Activated CD8-positive, alpha-beta memory T cell treated with anti-CD3 and anti-CD28 coated beads, Interleukin-2, amount 50 U/mL, for 48 hours (primary cell): ENCODE measurements at places on chromosomes 1 and 21.
A peak's percentile ranks its signal among the peaks of the same experiment; 100 is the strongest.

DNA sequence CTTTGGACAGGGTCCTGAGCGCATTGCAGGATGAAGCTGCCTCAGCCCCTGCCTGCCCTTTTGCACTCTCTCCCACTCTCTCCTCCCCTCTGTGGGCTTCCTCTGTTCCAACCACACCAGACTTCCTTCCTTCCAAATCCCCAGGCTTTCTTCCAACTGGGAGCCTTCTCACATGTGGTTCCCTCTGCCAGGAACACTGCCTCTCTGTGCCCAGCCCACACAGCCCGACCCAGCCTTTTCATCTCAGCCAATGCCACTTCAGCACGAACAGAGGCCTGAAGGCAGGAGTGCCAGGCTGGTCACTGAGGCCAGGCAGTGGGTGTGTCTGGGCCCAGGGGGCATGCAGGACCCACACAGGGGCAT is 5.9 kb downstream of the SELENON start:
- DNase-seq, result no peak

DNA sequence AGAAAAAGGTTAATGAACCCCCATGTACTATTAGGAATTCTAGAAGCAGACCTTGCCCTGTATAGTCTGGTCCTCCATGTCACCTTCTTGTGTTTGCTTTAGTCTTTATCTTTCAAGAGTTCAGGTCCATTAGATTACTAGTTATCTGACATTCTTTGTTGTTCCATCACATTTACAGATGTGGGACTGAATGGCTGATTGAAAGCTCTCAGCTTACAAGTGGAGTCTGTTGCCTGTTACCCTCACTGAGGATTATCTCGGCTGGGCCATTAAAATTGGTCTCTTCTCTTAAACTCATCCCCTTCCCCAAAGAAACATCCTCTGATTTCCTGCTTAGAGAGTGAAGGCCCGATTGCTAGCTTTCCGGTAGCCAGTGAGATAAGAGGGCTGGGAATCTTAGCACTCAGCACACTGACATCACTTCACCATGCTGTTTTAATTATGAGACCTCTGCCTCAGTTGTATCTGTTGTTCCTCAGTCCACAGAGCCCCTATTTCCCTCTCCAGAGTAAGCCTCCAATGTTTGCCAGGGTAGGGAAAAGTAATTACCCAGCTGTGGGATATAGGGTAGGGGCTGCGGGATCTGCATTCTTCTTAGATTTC is 76.8 kb downstream of the LPGAT1 start:
- no peak for DNase-seq

- peak; percentile 20 for DNase-seq
Observed at GRCh38 chr21:46199436-46200373, 15.4 kb upstream of the SPATC1L start.

GRCh38 chr1:183166454-183166853 is 19.6 kb upstream of the LAMC2 start:
- no peak for DNase-seq

- no peak for DNase-seq
Observed at GRCh38 chr1:2151252-2151651, 43.3 kb downstream of the FAAP20 start.

DNA sequence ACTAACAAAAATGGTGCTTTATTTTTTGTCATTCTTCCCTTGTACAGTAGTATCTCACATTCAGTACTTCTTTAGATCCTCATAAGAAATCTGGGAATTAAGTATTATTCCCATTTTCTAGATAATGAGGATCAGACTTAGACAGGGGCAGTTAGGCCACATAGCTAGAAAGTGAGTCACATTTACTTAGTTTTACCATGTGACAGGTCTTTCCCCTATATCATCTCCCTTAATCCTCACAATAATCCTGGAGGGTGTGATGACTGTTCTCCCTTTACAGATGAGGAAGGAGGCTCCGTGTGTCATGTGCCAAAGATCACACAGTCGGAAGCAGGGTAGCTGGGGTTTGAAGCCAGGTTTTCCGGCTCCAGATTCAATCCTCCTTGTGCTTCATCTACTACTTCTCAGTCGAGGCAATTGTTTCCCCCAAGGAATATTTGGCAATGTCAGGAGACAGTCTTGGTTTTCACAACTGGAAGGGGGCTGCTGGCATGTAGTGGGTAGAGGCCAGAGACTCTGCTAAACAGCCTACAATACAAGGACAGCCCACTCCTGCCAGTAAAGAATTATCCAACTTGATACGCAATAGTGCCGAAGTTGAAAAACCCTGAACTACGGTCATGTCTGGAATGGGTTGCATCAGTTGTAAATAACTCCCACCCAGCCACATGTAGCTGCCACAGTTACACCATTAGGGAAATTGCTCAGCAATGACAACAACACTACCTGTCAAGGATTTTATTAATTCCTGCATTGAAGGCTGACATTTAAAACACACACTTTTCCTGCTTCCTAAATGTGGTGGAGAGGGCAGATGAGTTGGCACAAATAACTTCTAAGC is 54.5 kb downstream of the C8B start:
- DNase-seq, result no peak

- DNase-seq, result no peak
Observed at GRCh38 chr1:51058858-51059257, 43.2 kb upstream of the C1orf185 start.

GRCh38 chr1:158146739-158147138 is 34.0 kb upstream of the CD1D start:
- DNase-seq, result no peak

DNA sequence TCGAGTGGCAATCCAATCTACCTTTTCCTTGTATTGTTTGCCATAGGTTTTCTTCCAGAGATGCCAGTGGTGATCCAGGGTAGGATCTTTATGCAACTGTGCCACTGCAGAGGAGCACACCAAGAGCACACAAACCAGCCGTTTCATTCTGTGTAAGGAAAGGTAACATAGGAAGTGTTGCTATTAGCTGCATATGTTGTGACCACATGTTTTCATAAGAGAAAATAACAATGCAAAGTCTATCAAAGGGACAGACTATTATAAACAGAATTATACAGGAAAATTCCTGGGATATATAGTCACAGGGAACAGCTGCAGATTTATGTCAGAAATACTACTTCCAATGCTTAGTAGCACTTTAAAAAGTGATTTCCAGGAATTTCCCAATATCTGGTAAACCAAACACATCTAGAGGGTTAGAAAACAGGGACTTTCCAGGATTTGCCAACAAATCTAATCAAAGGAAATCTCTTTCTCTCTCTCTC is 919 bp downstream of the CTSS start:
- DNase-seq, result no peak

DNA sequence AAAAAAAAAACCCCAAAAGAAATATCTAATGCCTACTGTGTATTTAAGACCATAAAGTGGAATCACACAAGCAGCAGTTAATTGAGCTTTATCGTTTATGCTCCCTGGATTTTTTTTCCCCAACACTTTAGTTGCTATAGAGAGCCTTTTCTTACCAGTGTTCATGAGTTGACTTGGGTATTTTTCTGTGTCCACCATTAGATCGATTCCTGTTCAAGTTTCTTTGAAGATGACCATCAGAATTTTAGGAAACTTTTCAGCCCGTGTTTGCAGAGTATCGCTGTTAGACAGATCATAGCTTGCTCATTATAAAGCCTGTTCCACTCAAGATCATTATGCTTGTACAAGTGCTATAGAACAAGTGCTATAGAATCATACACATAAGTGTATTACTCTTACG is 1.5 kb downstream of the RALGPS2 start:
- DNase-seq, result no peak

GRCh38 chr1:221727146-221728036 is 14.5 kb downstream of the DUSP10 start:
- no peak for DNase-seq

GRCh38 chr1:93758842-93759515 is 77.3 kb upstream of the BCAR3 start:
- DNase-seq, result peak; percentile 51

DNA sequence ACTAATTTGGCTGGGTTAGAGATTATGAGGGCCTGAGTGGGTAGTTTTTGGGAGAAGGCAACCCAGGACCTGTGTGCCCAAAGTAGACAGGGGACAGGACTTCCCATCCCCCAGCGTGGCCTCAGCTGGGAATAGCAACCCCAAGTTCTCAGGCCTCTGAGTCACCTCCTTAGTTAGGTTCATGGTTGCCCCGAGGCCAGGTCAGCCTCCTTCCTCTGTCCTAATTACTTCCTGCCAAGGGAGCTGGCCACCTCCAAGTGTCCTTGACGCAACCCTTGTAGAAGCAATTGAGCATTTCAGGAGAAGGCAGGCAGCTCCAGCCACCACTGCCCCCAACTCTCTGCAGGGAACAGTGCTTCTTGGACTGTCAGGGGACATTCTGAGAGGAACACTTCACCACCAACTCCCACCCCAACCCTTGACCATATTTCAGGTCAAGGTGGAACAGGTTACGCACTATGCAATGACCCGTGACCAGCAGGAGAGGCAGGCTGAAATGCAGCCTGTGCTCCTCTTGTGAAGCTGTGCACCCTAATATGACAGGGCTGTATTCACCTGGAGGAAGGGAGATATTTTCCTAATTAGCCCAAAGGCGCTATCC is 5.1 kb upstream of the NT5C1A start:
- DNase-seq, result no peak

GRCh38 chr1:35558374-35559316 is 1.0 kb downstream of the NCDN start:
- DNase-seq, result no peak

- no peak for DNase-seq
Observed at GRCh38 chr1:77350012-77350770, 68.4 kb downstream of the AK5 start.

DNA sequence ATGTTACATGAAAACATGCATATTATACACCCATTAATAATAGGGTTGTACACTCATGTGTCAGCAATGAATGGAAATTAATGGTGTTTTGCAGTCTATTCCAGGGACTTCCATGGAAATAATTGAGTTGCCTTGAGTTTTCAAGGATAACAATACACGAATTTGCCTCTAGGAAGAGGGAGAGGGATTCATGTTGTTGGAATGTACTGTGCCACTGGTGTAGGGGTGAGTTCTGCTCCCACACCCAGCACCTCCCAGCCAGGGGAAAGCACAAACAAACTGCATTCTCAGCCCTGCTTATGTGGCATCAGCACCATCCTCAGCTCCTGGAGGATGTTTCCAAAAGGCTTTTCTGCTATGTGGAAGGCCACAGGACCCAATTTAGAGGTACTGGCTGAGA is 57.8 kb downstream of the BCAR3 start:
- DNase-seq, result no peak

- no peak for DNase-seq
Observed at GRCh38 chr1:7390604-7391000, 380.5 kb upstream of the VAMP3 start.

GRCh38 chr1:106534612-106535011 is 521.9 kb upstream of the PRMT6 start:
- DNase-seq, result no peak

DNA sequence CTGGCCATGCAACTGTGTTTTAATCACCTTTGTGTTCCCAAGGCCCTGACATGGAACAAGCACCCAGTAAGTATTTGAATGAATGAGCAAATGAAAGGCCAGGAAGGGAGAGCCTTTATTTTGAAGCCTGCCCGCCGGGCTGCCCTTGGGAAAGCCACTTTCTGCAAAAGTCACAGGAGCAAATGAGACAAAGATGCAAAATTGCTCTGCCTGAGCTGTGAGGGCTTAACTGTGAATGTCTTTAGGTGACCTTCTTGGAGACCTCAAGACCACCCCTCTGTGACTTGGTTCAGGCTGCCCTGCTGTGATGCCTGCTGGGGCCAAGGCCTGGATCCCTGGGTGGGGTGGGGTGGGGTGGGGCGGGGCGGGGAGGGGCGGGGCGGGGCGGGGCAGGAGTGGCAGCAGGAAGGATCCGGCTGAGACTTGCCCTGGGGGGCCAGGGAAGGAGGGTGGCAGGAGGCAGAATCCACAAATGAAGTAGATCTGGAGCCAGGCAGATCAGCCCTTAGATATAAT is 54.0 kb downstream of the RUNX3 start:
- DNase-seq, result no peak

GRCh38 chr1:8382051-8382505 is 64.2 kb downstream of the SLC45A1 start:
- no peak for DNase-seq

DNA sequence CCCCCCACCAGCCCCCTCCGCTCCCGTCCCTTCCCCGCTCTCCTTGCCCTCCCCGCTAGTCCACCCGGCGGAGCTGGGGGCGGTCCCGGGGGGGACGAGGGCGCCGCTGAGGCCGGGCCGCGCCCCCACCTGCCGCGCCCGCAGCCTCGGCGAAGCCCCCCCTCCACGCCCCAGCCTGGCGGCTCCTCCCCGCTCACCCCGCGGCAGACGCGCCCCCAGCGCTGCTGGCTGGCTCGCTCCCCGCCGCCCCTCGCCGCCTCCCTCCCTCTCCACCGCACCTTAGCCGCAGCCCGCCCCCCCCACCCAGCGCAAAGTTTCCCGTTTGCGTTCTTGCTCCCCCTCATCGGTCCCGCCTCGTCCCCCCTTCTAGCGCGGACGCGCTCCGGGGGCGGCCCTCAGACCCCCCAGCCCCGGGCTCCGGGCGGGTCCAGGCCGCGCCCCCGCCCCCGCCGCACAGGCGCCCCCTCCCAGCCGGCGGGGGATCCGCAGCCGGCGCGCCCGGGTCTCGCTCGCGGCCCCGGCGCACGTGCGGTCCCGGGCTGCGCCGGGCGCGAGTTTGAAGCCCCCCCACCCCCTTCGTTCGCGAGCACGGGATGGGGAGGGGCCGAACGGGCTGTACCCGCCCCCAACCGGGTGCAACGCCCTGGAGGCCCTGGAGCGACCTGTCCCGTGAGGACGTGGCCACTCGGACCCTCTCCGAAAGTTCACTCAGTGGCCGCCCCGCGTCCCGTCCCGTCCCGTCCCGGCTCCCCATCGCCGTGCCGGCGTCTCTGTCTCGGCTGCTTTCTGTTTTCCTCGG is 623 bp downstream of the PTPRF start:
- DNase-seq, result no peak

GRCh38 chr1:36339215-36339614 is 15.8 kb upstream of the EVA1B start:
- no peak for DNase-seq

DNA sequence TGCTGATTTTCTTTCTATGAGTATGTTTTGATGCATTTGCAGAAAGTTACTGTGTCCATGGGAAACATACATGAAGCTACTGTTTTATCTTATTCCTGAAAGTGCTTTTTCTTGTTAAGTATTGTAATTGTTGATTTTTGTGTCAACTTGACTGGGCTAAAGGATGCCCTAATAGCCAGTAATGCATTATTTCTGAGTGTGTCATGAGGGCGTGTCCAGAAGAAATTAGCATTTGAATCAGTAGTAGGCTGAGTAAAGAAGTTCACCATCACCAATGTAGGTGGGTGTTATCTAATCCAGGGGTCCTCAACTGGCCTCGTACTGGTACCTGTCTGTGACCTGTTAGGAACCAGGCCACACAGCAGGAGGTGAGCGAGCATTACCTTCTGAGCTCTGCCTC is 760.2 kb downstream of the PLA2G4A start:
- no peak for DNase-seq

DNA sequence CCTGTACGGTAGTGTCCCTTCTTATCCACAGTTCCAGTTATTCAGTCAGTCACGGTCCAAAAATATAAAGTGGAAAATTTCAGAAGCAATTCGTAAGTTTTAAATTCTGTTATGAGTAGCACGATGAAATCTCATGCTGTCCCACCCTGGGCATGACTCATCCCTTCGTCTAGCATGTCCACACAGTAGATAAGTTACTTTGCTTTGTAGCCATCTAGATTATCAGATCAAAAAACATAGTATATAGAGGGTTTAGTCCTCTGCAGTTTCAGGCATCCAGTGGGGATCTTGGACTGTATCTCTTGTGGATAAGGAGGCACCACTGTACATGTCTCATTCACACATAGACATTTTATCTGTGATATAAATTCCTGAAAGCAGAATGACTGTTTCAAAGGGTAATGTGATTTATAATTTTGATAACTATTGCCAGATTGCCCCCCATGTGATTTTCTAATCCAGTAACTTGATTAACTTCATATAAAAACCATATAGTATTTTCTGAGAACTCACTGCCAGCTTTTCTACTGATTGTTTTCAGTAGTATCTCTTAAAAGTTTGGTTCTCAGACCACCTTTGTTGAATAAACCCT is 143.3 kb downstream of the DYRK1A start:
- no peak for DNase-seq
